ENCODE measurements at places on chromosomes 3 and 15. TPM values are rescaled to one million over a fixed set of nuclear protein-coding genes. Genes with fewer than 3 reads are reported as not detected.

Gene TRH
- total RNA-seq = not detected

Gene RASL12
- 16.1 TPM for total RNA-seq

Gene TFG
- total RNA-seq = 118 TPM

Gene UBL7
- total RNA-seq = 157 TPM

GRCh38 chr3:73459711-73460110 lies 165.0 kb downstream of the PDZRN3 start:
- no peaks in the 10 kb centered on the region for H3K36me3 ChIP-seq
- DNase-seq = no peak
- no peaks in the 10 kb centered on the region for H3K27me3 ChIP-seq
- no peak overlapping the region for H3K4me3 ChIP-seq
- H3K4me1 ChIP-seq = peaks cover 4% of the 10 kb centered on the region
- H3K27ac ChIP-seq = no peak overlapping the region

DNA sequence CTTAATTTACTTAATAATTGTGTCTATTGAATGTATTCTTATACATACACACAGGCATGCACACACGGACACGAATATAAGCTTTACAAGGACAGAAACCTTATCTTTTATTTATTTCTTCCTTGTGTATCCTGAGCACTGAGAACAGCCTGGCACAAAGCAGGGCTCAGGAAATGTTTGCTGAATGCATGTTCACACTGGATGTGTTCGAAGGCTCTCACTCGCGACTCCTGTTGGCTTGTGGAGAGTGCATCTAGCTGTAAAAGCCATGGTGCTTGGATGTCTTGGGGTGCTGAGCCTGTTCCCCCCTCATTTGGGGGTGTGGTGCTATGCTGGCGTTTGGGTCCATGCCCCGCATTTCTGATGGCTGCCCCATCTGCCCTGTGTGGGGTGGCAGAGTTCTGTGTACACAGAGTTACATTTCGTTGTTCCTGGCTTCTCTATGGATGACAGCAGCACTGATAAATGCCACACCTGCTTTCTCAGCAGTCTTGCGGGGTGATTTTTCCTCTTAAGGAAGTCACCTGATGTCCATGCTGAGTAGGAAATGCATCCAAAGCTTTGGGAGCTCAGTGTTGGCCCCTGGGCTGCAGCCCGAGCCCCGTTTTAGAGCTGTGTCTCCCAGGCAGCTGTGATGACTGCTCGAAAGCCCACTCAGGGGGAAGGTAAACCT lies 148.5 kb downstream of the IGF1R start:
- no peak for DNase-seq
- no peaks in the 10 kb centered on the region for H3K36me3 ChIP-seq
- peaks cover 53% of the 10 kb centered on the region for H3K4me1 ChIP-seq
- H3K27me3 ChIP-seq = no peaks in the 10 kb centered on the region

GRCh38 chr3:104738271-104738670 lies 628.4 kb upstream of the ALCAM start:
- no peaks in the 10 kb centered on the region for H3K27me3 ChIP-seq
- H3K36me3 ChIP-seq = no peaks in the 10 kb centered on the region
- H3K4me3 ChIP-seq = no peak overlapping the region
- no peaks in the 10 kb centered on the region for H3K4me1 ChIP-seq
- no peak for DNase-seq

GRCh38 chr15:92123962-92124656 lies 269.6 kb upstream of the ST8SIA2 start:
- H3K4me1 ChIP-seq = no peaks in the 10 kb centered on the region
- no peak overlapping the region for H3K4me3 ChIP-seq
- H3K27me3 ChIP-seq = no peaks in the 10 kb centered on the region
- H3K36me3 ChIP-seq = no peaks in the 10 kb centered on the region
- no peak for DNase-seq

GRCh38 chr3:173733029-173733652 lies 335.6 kb downstream of the NLGN1 start:
- no peaks in the 10 kb centered on the region for H3K27me3 ChIP-seq
- no peak overlapping the region for H3K27ac ChIP-seq
- H3K4me3 ChIP-seq = no peak overlapping the region
- no peak for DNase-seq
- H3K36me3 ChIP-seq = no peaks in the 10 kb centered on the region
- H3K4me1 ChIP-seq = no peaks in the 10 kb centered on the region

DNA sequence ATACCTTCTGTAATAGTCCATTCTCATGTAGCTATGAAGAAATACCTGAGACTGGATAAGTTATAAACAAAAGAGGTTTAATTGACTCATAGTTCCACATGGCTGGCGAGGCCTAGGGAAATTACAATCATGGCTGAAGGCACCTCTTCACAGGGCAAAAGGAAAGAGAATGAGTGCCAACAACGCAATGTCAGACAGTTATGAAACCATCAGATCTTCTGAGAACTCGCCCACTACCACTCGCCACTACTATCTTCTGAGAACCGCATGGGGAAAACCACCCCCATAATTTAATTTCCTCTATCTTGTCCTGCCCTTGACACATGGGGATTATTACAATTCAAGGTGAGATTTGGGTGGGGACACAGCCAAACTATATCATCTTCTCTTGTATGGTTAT lies 406.8 kb upstream of the CBLB start:
- H3K36me3 ChIP-seq = no peaks in the 10 kb centered on the region
- no peak overlapping the region for H3K4me3 ChIP-seq
- no peak overlapping the region for H3K27ac ChIP-seq
- no peaks in the 10 kb centered on the region for H3K27me3 ChIP-seq
